ENCODE measurements at places on chromosomes 1 and 21.
A peak's percentile ranks its signal among the peaks of the same experiment; 100 is the strongest.

GRCh38 chr1:247331525-247332214 is at the start of gene ZNF496:
Gene ZNF496, minus strand, starts transcription at chr1:247331867. Its CDS starts 2,289 bp downstream, at chr1:247329578.
- peak; percentile 47 for DNase-seq

- no peak for DNase-seq
These were observed 1671.1 kb downstream of the MRPL39 start for GRCh38 chr21:23936224-23936623.

DNA sequence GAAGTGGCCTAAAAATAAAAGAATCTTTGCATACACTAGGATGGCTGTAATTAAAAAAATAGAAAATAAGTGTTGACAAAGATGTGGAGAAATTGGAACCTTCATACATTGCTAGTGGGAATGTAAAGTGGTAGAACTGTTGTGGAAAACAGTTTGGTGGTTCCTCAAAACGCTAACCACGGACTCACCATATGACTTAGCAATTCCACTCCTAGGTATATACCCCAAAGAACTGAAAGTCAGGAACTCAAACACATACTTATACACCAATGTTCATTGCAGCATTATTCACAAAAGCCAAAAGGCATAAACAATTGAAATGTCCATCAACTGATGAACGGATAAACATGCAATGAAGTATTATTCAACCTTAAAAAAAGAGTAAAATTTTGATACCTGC is 10.8 kb upstream of the HMGCL start:
- DNase-seq, result no peak

DNA sequence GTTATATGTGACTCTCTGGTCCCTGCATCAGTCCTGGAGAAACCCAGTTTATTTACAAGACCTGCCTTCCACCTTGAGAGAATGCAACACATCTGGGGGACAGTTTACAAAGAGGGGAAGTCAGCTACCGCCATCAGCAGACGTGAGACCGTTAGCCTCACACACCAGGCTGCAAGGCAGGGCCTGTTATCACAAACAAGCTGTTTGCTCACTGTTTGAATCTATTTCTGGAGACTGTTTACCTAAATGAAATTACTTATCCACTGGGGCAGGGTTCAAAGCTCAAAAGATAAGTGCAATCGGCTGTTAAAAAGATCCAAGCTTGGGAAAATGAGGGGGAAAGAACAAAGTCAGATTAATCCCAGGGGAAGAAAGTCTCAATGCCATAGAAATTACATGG is 134.4 kb downstream of the ZNF281 start:
- DNase-seq, result no peak
